ENCODE measurements at places on chromosomes 12 and 14.

DNA sequence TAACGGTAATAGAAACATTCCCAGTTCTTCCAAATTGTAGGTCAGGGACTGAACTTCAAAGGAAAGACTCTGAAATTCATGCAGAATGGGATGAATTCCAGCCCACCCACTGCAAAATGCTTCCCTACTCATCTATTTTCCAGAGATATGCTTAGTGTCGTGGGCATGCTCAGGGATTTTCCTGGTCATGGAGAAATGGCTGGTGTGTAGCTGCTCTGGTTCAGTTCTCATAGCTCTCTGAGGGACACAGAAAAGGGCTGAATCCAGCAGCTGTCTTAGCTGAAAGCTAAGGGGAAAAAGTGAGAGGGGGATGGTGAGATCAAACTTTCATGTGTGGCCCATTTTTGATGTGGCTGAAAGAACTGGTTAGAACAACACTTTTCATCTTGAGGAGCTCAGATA is 72.9 kb upstream of the KRAS start:
- DNase-seq: no peak
- H3K27ac ChIP-seq: no peak overlapping the region

GRCh38 chr12:44381341-44381740 is 494.8 kb downstream of the NELL2 start:
- no peaks in the 10 kb centered on the region for H3K4me1 ChIP-seq
- no peak overlapping the region for H3K27ac ChIP-seq
- H3K27me3 ChIP-seq: no peaks in the 10 kb centered on the region
- H3K4me3 ChIP-seq: no peak overlapping the region
- H3K36me3 ChIP-seq: no peaks in the 10 kb centered on the region

DNA sequence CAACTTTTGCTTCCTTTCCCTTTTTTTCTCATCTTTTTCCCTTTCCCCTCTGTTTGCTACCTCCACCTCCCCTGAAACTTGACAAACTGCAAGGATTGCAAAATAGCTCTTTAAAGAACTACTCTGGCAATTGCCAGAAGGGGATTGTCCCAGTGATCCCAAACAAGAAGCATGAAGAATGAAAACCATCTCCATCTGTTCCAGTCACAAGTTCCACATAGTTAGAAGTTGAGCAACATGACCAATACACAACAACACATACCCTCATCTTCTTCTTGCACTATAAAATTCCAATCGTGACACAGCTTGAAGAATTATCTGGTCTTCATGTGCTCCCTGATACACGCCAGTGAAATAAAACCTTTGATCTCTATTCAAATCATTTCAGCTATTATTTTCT is 93.7 kb upstream of the USP15 start:
- H3K4me3 ChIP-seq: no peak overlapping the region
- no peak for DNase-seq
- no peaks in the 10 kb centered on the region for H3K36me3 ChIP-seq
- no peak overlapping the region for H3K27ac ChIP-seq
- H3K4me1 ChIP-seq: no peaks in the 10 kb centered on the region
- no peaks in the 10 kb centered on the region for H3K27me3 ChIP-seq

- H3K27ac ChIP-seq: no peak overlapping the region
- peaks cover 17% of the 10 kb centered on the region for H3K4me1 ChIP-seq
- H3K27me3 ChIP-seq: no peaks in the 10 kb centered on the region
- DNase-seq: peak; percentile 57
- peak overlapping the region; percentile 76 for H3K4me3 ChIP-seq
Observed at GRCh38 chr14:88551094-88551870, 3.5 kb downstream of the PTPN21 start.

GRCh38 chr12:49811136-49811535 is 17.1 kb downstream of the NCKAP5L start:
- H3K27me3 ChIP-seq: no peaks in the 10 kb centered on the region
- H3K4me3 ChIP-seq: no peak overlapping the region
- no peaks in the 10 kb centered on the region for H3K4me1 ChIP-seq

DNA sequence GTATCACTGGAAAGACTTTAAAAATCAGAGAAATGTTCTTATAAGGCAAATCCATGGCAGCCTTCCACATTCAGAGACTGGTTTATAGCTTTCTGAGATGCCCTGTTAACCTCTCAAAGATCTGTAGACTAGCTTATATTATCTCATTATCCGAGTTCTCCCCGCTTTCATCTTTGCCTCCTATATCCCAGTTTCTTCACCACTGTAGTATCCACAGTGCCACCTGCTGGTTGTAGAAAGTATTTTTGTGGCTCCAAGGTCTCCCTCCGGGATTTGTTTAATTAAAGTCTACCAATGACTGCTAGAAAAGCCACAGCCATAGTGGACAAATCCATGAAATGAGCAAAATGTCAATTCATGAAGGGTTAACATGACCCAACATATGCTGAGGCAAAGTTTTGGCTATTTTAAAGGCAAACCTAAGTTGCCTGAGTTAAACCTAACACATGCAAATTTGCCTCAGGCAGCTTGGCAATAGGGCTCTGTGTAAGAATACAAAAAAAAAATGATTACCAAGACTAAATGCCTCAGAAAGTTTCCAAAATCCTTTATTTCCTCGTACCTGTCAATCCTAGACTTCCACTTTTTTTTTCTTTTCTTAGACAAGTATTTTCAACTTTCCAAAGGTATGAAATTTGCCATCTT is 218.8 kb upstream of the BMP4 start:
- no peaks in the 10 kb centered on the region for H3K27me3 ChIP-seq
- H3K27ac ChIP-seq: no peak overlapping the region
- no peak overlapping the region for H3K4me3 ChIP-seq
- H3K4me1 ChIP-seq: peaks cover 10% of the 10 kb centered on the region
- H3K36me3 ChIP-seq: no peaks in the 10 kb centered on the region

DNA sequence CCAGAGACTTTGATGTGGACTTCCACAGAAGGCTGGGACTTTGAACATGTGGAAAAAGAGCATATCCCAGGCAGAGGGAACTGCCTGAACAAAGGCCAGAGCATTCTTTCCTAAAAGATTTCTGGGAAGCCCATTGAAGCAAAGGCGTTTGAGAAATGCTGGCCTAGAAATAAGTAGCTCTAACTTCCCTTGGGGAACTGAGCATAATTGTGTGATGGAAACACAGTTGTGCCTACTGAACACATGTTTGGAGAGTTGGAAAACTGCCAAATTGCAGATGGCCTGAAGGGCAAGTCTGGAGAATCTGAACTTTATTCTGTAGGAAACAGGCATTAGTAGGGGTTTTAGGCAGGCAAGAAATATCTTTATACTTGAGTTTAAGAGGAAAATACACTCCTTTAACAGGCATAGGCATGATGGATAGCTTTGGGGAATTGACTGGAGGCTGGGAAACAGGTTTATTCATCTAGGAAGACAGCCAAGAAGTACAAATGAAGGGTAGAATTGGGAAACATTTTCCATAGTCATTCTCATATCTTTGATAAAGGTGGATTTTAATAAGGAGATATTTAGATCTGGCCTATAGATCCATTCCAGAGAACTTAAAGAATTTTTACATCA is 134.1 kb downstream of the TPH2 start:
- H3K27ac ChIP-seq: no peak overlapping the region
- H3K36me3 ChIP-seq: no peaks in the 10 kb centered on the region
- DNase-seq: no peak
- no peaks in the 10 kb centered on the region for H3K27me3 ChIP-seq

GRCh38 chr14:67477926-67478799 is 10.4 kb downstream of the TMEM229B start:
- no peaks in the 10 kb centered on the region for H3K4me1 ChIP-seq
- H3K36me3 ChIP-seq: no peaks in the 10 kb centered on the region
- no peak for DNase-seq
- H3K27ac ChIP-seq: no peak overlapping the region

DNA sequence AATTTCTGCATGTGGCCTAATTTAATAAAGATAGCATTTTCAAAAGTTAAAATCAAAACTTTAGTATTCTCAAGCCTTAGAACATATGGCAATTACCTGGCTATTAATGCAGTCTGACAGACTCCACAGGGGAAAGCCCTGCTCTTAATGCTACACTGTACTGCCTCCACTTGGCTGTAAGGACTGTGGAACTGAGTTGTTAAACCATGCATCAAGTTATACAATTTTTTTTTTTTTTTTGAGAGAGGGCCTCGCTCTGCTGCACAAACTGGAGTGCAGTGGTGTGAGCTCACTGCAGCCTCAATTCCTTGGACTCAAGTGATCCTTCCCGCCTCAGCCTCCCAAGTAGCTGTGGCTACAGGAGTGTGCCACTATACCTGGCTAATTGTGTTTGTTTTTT is 19.0 kb upstream of the NDUFA12 start:
- DNase-seq: no peak
- H3K27me3 ChIP-seq: no peaks in the 10 kb centered on the region
- H3K4me3 ChIP-seq: no peak overlapping the region
- no peak overlapping the region for H3K27ac ChIP-seq

GRCh38 chr14:101373690-101374295 is 187.5 kb upstream of the DIO3 start:
- H3K27ac ChIP-seq: no peak overlapping the region
- DNase-seq: no peak
- H3K4me3 ChIP-seq: no peak overlapping the region
- no peaks in the 10 kb centered on the region for H3K27me3 ChIP-seq

- no peak overlapping the region for H3K27ac ChIP-seq
- H3K27me3 ChIP-seq: no peaks in the 10 kb centered on the region
Observed at GRCh38 chr12:71737197-71737596, 17.5 kb upstream of the RAB21 start.

GRCh38 chr12:93198086-93198485 is 179.6 kb upstream of the NUDT4 start:
- H3K36me3 ChIP-seq: no peaks in the 10 kb centered on the region
- peaks cover 43% of the 10 kb centered on the region for H3K4me1 ChIP-seq
- no peaks in the 10 kb centered on the region for H3K27me3 ChIP-seq
- H3K4me3 ChIP-seq: no peak overlapping the region
- peak overlapping the region; percentile 74 for H3K27ac ChIP-seq

- peaks cover 6% of the 10 kb centered on the region for H3K4me1 ChIP-seq
- no peak overlapping the region for H3K4me3 ChIP-seq
- H3K36me3 ChIP-seq: no peaks in the 10 kb centered on the region
- no peak overlapping the region for H3K27ac ChIP-seq
- DNase-seq: no peak
Observed at GRCh38 chr12:68480526-68480925, 130.2 kb upstream of the RAP1B start.

DNA sequence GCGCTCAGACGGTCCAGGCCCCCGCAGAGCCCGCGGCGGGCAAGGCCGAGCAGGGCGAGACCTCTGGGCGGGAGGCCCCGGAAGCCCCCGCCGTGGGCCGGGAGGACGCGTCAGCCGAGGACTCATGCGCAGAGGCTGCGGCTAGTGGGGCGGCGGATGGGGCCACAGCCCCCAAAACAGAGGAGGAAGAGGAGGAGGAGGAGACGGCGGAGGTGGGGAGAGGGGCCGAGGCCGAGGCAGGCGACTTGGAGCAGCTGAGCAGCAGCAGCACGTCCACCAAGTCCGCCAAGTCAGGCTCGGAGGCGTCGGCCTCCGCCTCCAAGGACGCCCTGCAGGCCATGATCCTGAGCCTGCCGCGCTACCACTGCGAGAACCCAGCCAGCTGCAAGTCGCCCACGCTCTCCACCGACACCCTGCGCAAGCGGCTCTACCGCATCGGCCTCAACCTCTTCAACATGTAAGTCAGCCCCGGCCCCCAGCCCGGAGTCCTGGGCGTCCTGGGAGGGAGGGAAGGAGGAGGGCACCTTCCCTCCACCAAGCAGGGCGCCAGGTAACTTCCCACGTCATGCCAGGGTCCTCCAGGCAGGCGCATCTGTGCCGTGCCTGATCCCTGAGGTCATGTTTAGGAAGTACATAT is 72.4 kb downstream of the IQSEC3 start:
- H3K4me1 ChIP-seq: no peaks in the 10 kb centered on the region
- H3K27me3 ChIP-seq: peaks cover 16% of the 10 kb centered on the region
- H3K27ac ChIP-seq: no peak overlapping the region
- no peaks in the 10 kb centered on the region for H3K36me3 ChIP-seq
- no peak overlapping the region for H3K4me3 ChIP-seq
- DNase-seq: no peak

DNA sequence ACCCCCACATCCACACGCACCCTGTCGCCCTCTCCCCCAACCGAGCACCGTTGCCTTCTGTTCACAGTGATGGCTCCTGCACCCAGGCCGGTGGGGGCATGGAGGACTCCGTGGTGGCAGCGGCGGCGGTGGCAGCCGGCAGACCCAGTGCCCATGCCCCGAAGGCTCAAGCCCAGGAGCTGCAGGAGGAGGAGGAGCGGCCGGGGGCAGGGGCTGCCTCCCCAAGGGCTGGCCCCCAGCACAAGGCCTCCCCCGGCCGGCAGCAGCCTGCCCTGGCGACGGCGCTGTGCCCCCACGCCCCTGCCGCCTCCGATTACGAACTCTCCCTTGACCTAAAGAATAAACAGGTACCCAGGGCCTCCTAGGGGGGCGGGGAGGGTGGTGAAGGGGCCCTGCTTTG is 59.0 kb downstream of the IQSEC3 start:
- no peak overlapping the region for H3K27ac ChIP-seq
- no peaks in the 10 kb centered on the region for H3K36me3 ChIP-seq
- no peak for DNase-seq
- H3K4me3 ChIP-seq: no peak overlapping the region

DNA sequence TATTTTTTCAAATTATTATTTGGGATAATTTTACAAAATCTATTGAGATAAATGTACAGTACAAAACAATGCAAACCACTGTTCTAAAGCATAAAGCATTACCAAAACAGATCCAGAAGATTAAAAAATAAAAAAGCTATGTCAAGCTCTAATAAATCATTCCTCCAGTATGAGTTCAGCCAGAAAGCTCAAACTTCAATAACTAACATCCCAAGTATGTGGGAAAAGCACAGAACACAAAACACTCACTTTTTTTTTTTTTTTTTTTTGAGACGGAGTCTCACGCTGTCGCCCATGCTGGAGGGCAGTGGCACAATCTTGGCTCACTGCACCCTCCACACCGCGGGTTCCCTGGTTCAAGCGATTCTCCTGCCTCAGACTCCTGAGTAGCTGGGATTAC is 11.3 kb downstream of the SAV1 start:
- peaks cover 9% of the 10 kb centered on the region for H3K36me3 ChIP-seq
- H3K4me1 ChIP-seq: peaks cover 9% of the 10 kb centered on the region
- no peak overlapping the region for H3K4me3 ChIP-seq
- H3K27me3 ChIP-seq: no peaks in the 10 kb centered on the region

DNA sequence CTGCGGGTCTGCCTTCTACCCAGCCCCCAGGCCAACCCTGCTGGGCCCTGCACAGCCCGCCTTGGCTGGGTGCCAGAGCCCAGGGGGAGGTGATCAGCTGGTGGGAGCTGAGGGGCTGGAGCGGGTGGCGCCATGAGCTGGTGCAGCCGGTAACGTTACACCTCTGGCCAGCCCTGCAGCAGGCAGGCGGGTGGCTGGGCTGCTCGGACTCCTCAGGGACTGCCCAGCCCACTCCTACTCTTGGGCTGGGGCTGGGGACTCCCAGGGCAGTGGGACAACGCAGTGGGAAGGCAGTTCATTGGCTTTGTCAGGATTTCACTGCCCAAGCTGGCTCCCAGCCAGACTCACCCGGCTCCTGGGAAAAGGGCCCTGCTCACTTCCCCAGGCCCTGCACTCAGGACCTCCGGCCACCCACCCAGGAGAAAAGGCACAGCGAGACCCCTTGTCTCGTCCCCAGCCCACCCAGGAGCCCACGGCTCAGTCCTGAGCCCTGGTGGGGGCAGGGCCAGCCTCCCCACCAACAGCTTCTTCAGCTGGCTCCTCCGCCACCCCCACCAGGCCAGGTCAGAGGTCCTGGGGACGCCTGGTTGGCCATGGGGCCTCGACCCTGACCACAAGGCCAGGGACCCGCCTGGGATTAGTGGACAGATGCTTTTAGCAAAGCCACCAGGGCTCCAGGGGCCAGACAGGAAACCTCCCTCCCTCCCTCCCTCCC is 1.0 kb downstream of the PGF start:
- peaks cover 8% of the 10 kb centered on the region for H3K4me1 ChIP-seq
- no peak overlapping the region for H3K27ac ChIP-seq
- DNase-seq: no peak
- no peaks in the 10 kb centered on the region for H3K36me3 ChIP-seq
- no peak overlapping the region for H3K4me3 ChIP-seq
- H3K27me3 ChIP-seq: peaks cover 5% of the 10 kb centered on the region

Data from PC-9 (cell line).